K562 (cell line): ENCODE measurements at places on chromosomes 2 and 18.

DNA sequence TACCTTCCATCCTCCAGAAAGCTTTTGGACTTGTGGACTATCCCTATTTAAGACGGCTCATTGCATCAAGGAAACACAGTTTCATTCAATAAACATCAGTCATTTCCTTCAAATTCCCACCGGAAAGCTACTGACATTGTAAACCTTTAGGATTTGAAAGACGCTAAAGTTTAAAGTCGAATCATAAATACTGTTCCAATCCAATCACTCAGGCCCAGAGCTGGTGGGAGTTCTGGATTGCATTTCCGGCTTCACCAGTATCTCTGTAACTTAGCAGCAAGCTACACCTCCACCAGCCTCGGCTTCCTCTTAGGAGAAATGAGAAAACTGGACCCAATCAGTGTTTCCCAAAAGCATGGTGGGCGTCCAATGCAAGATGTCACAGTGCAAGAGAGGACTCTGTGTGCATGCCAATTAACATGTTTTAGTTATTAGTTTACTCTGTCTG is 1.6 kb downstream of the WDFY1 start:
- DNase-seq = no peak

- DNase-seq = no peak
Observed at GRCh38 chr18:44766450-44766849, 85.8 kb downstream of the SETBP1 start.

DNA sequence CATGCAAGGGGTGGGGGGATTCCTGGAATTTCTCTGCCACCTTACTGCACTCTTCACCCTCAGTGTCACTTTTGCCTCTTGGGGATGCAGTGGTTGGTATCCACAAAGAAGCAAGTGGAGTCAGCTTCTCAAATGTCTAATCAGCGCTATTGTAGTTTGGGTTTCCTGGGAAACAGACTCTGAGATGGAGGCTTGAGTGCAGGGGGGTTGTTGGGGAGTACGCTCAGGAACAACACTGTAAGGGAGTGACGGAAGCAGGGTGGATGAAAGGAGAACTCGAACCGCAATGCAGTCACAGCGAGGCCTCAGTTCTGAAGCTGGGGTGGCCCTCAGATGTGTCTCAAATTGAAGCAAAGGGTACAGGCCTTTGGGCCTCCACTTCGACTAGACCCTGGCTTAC is 73.6 kb upstream of the EPC2 start:
- no peak for DNase-seq

GRCh38 chr2:22055784-22056620 is 932.2 kb downstream of the TDRD15 start:
- no peak for DNase-seq

DNA sequence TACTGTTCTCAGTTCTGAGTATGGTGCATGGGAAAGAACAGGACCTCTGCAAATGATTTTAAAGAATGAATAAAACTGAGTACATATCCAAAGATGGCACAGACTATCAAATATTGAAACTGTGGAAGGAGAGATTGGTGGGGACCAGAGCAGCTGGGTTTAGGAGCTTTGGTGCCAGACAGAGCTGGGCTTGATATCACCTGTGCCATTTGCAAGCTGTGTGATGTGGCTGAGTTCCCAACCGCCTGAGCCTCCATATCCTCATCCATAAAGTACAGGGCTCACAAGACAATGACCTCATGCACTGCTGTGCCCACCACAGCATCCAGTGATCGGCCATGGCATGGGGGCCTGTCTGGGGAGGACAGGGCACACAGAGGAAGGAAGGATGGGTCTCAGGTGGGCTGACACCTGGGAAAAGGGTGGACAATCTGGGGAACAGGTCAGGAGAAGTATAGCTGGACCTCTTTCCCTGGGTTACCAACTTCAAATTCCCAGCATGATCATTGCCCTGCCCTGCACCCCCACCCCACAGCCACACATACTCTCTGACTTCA is 83.9 kb upstream of the RAB6C start:
- DNase-seq = no peak

GRCh38 chr2:152525277-152525838 is 190.4 kb downstream of the FMNL2 start:
- no peak for DNase-seq

DNA sequence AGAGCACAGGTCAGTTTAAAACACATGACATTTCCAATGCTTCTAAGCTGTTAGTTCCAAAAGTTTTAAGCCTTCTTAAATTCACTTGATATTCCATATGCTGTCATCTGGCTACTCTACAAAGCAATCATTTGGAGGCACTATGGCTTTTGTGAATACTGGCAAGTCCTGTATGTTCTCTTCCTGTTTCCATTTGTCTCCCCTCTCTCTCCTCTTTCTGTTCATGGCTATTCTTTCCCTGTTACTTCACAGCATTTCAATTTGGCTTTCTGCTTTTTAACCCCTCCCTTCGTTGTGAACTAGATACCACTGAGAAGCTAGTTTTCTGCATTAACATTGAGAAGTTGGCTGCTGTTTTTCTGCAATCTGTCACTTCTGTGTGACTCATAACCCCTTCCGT is 1337.2 kb upstream of the CELF4 start:
- DNase-seq = no peak

DNA sequence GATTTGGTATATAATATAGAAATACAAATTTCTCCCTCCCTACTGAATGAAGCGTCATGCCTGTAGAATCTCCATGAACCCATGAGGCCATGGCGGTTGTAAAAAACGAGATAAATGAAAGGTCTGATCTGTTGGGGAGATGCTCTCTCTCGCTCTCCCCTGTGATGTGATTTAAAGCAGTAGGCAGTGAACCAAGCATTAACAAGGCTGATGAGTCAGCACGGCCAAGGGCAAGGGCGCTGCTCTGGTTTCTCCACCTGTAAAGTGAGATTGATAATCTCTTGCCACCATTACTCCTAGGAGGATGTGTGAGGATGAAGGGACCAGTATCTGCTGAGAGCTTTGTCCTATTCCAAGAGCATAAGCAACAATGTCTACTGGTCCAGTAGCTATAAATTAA is 553.3 kb downstream of the CMPK2 start:
- DNase-seq = no peak

DNA sequence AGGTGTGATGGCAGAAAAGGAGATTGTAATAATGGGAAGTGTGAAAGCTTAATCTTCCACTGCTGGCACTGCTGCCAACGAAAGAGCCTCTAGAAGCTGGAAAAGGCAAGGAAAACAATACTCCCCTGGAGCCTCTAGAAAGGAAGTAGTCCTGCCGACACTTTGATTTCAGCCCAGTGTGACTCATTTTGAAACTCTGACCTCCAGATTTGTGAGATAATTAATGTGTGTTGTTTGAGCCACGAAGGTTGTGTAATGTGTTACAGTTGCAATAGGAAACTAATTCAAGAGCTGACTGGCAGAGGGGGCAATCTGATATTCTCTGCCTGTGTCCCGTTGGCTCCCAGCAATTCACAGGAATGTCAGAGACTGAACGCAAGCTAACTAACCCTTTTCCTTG is 219.2 kb upstream of the UBE2E3 start:
- DNase-seq = no peak

- DNase-seq = no peak
Observed at GRCh38 chr18:73214970-73215369, 347.2 kb upstream of the NETO1 start.

- DNase-seq = no peak
Observed at GRCh38 chr2:96540136-96540535, 3.6 kb downstream of the ARID5A start.

- DNase-seq = no peak
Observed at GRCh38 chr18:68519336-68519735, 195.6 kb downstream of the TMX3 start.

GRCh38 chr2:30398084-30398873 is 48.8 kb upstream of the LCLAT1 start:
- DNase-seq = no peak

GRCh38 chr2:220442012-220442411 is 814.6 kb downstream of the SLC4A3 start:
- no peak for DNase-seq

GRCh38 chr2:240876035-240876474 is 7.4 kb downstream of the AGXT start:
- DNase-seq = no peak

DNA sequence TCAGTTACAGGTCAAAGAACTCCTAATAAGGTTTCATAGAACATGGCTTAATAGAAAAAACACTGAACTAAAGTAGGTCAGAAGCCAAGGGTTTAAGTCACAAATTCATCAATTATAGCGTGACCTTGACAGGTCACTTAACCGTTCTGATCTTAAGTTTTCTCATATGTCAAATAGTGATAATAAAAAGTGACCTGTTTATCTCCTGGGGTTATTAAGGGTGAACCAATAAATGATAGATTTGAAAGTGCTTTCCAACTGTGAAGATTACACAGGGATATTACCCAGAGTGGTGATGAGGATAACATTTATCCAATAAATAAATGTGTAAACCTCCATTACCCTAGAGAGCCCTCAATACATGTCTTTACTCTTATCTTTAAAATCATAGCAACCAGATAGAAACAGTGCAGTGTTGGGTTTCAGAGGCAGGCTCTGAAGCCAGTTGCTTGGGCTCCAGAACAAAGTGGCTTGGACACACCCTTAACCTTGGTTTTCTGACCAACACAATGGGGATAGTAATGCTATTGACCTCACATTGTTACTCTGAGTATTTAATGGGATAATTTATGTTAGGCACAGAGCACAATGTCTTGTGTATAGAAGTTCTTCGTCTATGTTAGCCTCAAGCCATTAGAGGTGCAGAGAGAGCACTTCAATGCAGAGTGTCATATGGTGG is 48.6 kb downstream of the KLHL14 start:
- no peak for DNase-seq

DNA sequence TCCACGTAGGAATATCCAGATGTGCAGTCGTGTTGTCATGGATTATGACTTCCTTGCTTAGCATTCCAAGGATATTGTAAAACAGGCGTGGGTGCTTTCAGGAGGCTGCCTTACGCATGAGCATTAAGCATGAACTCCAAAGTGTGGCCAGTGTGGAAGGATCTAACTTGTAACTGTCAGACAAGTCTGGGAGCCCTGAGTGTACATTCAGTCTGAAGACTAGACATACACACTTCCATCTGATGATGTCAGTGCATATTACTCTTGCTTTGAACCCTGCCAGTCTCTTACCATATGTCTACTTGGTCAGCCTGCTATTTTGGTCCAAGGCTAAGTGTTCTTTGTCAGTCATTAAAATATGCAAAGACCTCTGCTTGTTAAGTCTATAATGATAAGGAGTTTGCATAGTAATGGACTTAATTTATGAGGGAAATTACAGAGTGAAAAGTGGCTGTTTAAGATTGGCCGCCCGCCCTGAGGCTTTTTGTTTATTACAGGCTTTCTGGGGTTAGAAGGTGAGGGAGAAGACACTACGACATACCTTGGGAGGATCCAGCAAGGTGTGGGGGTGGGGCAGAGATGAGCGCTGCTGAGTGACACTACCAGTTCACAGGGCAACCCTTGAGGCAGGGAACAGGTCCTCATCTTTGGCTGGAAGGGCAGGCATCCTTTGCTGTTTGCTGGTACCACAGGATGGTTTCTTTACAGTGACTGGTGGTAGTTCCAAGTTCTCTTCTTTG is 48.3 kb downstream of the CABLES1 start:
- DNase-seq = no peak

- DNase-seq = no peak
Observed at GRCh38 chr2:46470114-46470628, 9.2 kb upstream of the TMEM247 start.

GRCh38 chr18:49639643-49640391 is 78.0 kb downstream of the LIPG start:
- no peak for DNase-seq

- no peak for DNase-seq
Observed at GRCh38 chr2:169659320-169659719, 34.9 kb downstream of the CFAP210 start.

DNA sequence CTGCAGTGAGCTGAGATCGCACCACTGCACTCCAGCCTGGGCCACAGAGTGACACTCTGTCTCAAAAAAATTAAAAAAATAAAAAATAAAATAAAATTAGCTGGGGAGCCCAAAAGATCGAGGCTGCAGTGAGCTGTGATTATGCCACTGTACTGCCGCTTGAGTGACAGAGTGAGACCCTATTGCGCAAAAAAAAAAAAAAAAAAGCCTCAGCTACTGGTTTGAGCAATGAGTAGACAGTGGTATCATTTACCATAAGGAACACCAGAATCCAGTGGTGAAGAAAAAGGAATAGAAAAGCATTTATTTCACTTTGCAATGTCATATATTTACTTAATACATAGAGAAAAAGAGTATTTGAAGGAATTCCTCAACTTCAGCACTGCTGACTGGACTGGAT is 3.0 kb downstream of the SAP130 start:
- DNase-seq = no peak

GRCh38 chr2:238525990-238526389 is 99.3 kb downstream of the ASB1 start:
- DNase-seq = no peak

DNA sequence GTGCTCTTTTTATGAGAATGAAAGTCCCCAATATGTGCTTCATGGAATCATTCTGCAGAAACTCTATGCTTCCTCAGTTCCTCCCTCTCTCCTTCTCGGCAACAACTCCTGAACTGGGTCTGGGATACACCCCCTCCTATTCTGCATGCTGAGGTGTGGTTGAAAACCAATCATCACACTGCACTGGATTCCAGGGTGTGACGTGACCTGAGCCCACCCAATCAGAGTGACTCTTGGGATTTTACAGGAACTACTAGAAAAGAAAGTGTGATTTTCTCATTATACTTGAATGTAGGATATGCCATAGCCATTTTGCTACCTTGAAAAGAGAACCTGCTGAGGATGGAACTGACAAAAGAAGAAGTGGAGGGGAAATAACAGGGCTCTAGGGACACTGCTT is 36.3 kb downstream of the ACVR1 start:
- peak; percentile 37 for DNase-seq

DNA sequence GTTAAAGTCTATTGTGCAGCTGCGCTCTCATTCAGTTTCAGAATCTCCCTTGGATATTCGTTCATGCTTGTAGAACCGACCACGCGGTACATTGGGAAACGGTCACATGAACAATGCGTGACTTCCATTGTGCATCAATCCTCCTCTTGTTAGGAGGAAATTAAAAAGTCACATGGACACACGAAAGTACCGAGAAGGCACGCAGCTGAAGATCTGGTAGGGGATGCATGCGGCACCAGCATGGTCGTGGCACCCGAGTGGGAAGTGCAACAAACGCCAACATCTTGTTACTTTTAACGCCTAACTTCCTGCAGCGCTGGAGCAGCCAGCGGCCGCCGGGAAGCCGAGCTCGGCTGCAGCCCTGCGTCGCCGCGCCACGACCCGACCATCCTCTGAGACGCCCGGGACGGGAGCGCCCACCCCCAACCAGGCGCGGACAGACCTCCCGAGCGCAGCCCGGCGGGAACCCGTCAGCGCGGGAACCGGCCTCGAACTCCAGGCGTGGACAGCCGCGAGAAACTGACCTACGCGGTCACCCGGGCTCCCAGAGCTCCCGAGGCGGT is 412 bp downstream of the OSBPL1A start:
- DNase-seq = no peak

DNA sequence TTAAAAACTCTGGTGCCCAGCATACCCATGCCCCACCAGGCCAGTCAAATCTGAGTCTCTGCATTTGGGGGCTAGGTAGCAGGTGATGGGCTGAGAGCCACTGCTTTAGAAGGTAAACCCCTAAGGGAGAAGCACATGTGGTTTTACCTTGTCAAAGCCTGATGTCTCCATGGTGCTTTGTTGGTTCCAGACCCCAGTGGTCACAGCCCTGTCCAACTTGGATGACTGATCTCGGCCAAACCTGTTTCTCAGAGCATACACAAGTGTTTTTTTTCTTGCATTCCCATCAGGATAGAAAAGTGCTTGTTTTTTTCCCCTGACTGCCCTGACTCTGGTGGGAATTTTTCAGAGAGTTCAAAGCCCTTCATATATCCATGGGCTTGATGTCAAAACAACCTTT is 13.5 kb downstream of the PLB1 start:
- DNase-seq = no peak
